Myocyte (in vitro differentiated cells): ENCODE measurements at places on chromosomes 7 and 10. TPM values are rescaled to one million over a fixed set of nuclear protein-coding genes. Genes with fewer than 3 reads are reported as not detected.
A peak's percentile ranks its signal among the peaks of the same experiment; 100 is the strongest.

LLCFC1 gene
- total RNA-seq, result not detected in 2 replicates

THSD7A gene
- total RNA-seq, result not detected in 2 replicates

TYW1B gene
- total RNA-seq, result 3.2 and 4.4 TPM in 2 replicates

OR6V1 gene
- not detected in 2 replicates for total RNA-seq

VWA2 gene
- 0.26 and 0.45 TPM in 2 replicates for total RNA-seq

NCAPG2 gene
- total RNA-seq, result 11.1 and 15.5 TPM in 2 replicates

PPP1R17 gene
- not detected in 2 replicates for total RNA-seq

GBX1 gene
- total RNA-seq, result not detected in 2 replicates

NPFFR1 gene
- total RNA-seq, result not detected in 2 replicates

- DNase-seq, result peak; percentile 94
Measured at GRCh38 chr10:16832351-16833080, 15.3 kb upstream of the RSU1 start.

GRCh38 chr10:78875331-78875877, 193.4 kb upstream of the ZMIZ1 start:
- no peak for DNase-seq

GRCh38 chr7:92634924-92635519, 44.8 kb upstream of the FAM133B start:
- peak; percentile 50 for DNase-seq

DNA sequence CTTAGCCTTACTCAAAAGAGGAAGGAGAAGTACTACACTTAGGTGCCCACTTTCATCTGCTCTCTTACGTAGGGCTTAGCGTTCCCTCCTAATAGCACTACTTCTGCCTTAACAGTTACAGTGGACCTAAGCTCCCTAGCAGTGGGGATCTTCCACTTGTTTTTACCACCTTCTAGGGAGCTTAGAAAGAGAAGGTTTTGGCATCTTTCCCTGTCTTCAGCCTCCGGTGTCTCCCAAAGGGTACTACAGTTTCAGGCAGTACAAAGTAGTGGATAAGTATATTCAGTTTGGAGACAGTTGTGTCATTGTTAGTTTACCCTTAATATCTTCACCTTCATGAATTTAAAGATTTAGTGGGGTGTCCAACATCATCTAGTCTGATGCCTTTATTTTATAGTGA, 14.6 kb downstream of the CHRM2 start:
- DNase-seq, result peak; percentile 36

DNA sequence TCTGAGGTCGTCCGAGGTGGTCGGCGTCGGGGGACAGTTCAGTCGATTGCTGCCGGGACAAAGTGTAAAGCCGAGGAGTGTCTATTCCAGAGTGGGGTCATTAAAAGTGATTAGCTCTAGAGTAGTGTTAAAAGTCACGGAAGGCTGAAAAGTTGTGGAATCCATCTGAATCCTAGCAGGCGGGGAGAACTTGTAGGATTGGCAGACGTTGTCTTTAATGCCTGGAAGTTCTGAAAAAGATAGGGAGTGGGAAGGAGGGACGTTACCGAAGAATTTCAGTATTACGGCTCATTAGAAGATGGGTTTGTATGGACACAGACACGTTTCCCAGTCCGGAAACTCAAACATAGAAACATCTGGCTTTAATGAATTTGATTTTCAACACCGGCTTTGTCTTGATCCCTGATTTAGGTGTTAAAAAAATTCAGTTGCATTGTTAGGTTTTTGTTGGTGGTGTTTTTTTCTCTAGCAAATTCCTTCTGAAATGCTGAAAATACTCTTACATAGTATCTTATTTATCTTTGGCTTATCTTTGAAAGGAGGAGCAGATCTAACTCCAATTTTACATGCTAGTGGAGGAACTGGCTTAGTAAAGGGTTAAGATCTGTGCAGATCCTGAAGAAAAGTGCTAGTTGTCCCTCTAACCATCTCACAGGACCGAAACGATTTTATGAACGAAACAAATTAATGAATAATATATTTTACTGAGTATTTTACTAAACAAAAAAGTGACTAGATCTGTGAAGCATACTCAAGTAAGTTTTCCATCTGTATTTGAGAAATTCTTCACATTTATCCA, 900 bp downstream of the MKLN1 start:
- peak; percentile 38 for DNase-seq

- peak; percentile 60 for DNase-seq
Measured at GRCh38 chr10:35422228-35422627, 85.9 kb downstream of the CCNY start.

DNA sequence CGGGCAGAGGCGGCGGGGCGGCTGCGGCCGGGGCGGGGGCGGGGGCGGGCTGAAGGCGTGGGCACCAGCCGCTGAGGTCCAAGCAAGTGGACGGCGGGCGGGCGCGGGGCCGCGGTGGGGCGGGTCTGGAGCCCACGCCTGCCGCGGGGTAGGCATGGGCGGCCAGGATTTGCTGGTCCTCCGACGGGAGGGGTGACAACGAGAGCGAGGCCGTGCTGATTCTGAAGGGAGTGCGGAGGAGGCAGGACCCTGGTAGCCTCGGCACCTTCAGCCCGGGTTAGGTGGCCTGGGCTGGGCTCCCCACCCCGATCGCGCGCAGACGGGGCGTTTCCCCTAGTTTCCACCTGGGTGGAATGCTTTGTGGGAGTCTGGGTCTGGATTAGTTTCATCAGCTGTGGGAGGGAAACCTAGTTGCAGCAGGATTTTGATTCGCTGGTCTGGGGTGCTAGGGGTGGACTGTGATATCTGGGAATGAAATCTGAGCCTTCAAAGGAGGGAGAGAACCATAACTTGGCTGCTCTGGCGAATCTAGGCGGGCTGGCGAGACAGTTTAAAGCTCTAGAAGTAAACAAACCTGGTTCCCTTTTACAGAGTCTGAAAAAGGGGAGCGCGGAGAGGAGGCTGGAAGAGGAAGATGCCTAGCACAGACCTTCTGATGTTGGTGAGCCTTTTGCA, 609 bp downstream of the SGPL1 start:
- peak; percentile 88 for DNase-seq

GRCh38 chr10:22433875-22434274, 88.6 kb downstream of the SPAG6 start:
- peak; percentile 64 for DNase-seq

GRCh38 chr7:2072042-2072441, 160.7 kb downstream of the MAD1L1 start:
- DNase-seq, result no peak

DNA sequence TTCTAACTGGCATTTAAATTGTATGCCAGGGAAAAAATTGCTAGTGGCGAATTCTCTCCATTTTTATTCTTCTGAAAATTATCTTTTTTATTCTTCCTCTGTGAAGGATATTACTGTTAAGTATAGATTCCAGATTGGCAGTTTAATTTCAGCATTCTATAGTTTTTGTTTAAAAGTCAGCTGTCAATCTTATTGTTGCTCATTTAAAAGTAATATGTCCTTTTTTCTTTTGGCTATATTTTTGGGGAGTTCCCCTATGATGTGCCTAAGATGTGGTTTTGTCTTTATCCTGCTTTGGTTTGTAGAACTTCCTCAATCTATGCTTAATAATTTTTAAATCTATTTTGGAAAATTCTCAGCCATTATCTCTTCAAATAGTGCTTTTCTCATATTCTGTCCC, 135.9 kb downstream of the ARHGAP12 start:
- no peak for DNase-seq

GRCh38 chr7:101386558-101387231, 24.0 kb downstream of the COL26A1 start:
- DNase-seq, result peak; percentile 98

DNA sequence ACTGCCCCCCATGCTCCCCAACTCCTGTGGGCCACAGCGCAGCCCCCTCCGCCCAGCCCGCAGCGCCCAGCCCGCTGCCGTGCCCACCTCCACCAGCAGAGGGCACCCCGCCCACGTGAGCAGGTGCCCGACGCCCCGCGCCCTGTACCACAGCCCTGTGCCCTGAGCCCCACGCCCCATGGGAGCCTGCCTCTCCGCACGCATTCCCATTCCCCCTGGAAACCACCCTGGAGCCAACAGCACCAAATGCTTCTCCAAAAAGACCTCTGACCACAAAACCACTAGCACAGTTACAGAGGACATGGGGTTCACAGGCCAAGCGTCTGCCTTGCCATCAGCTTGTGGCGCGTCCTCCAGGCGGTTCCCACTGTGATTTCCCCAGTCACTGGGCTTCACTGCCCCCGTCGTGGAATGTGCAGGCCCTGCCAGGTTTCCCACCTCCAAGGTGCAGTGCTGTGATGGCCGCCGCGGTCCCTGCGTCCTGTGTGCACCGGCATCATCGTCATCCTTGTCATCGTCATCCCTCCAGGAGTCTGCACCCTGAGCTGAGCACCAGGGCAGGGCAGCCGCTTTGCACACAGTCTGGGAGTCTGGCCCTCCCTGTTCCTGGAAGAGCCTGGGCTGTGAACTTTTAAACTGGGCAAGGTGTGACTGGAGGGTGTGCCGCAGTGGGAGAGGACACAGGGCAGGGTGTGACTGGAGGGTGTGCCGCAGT, 61.7 kb downstream of the PWWP2B start:
- peak; percentile 49 for DNase-seq

GRCh38 chr7:156842740-156843140, 50.2 kb downstream of the LMBR1 start:
- no peak for DNase-seq

- DNase-seq, result no peak
Measured at GRCh38 chr7:124059375-124059774, 26.5 kb upstream of the TMEM229A start.

DNA sequence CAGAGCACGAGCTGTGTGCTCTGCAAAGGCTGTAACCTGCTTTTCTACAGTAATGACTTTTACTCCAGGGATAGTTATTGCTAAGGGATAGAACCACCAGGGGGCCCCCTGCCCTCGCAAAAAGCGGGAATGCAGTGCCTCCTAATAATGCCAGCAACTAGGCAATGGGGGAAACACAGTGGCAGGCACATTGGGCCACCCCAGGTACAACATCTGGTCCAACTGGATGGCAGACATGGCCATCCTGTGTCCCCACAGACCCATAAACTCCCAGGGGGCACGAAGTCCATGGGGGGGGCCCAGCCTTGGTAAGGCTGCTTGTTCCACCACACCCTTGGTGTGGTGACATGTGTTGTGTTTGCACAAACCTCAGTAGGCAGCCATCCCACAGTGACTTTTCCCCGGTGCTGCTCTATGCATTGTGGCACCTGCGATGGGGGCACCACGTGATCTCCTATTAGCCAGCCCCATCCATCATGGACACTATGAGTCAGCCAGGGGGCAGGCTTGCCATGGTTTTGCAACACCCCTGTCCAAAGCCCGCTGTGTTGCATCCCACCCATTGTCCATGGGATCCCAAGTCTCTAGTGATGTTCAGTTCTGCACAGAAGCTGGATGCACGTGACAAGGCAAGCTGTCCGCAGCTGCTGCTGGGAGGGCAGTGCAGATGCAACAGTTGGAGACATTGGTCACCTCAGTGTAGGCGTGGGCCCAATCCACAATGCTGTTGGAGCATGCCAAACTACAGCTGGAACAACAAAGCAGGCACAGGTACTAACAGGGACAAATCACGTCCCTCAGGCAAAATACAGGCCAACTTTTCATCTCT, 84.0 kb downstream of the ANLN start:
- DNase-seq, result no peak

DNA sequence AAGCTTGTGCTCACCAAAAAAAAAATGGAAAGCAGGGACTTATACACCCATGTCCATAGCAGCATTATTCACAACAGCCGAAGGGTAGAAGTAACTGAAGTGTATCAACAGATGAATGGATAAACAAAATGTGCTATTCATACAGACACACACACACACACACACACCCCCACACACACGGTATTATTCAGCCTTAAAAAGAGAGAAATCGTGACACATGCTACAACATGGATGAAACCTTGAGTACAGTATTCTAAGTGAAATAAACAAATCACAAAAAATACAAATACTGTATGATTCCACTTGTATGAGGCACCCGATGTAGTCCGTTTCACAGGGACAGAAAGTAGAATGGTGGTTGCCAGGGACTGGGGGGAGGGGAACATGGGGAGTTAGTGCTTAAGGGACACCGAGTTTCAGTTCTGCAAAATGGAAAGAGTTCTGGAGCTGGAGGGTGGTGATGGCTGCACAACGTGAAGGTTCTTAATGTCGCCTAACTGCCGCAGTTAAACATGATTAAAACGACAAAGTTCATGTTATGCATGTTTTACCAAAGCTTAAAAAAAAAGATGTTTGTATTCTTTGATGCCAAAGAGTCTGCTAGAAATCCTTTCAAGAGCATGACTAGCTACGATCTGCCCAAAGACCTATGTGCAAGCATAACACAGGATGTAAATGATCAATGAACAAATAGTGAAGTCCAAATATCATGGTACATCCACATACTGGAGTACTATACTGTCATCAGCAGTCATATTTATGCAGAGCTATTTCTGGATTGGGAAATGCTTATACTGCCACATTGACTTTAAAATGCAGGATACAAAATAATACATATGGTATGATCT, 7.2 kb downstream of the TNS3 start:
- DNase-seq, result no peak

GRCh38 chr7:129719980-129720732, 108.6 kb downstream of the NRF1 start:
- DNase-seq, result no peak

- DNase-seq, result peak; percentile 89
Measured at GRCh38 chr10:77564731-77565589, 72.6 kb downstream of the KCNMA1 start.

GRCh38 chr10:51522858-51523257, 176.5 kb downstream of the CSTF2T start:
- no peak for DNase-seq

DNA sequence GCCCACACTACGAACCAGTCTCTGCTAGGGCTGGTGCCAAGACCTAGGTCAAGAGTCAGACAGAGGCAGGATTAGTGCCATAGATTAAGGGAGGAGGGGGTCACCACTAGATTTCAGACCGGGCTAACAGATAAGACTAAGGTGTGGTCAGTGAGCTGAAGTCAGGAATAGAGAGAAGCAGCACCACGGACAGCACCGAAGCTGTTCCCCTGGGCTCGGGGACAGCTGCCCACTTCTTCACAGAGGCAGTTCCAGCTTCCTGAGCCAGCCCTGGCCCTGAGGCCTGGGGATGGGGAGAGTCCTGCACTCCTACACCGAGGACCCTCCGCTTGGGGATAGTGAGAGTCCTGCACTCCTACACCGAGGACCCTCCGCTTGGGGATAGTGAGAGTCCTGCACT, 11.2 kb upstream of the JAKMIP3 start:
- DNase-seq, result peak; percentile 33

- no peak for DNase-seq
Measured at GRCh38 chr7:50834679-50835078, 52.0 kb upstream of the GRB10 start.

GRCh38 chr10:14240253-14241189, 90.2 kb downstream of the FRMD4A start:
- DNase-seq, result no peak

- DNase-seq, result no peak
Measured at GRCh38 chr7:36928718-36929117, 204.4 kb upstream of the AOAH start.

GRCh38 chr10:110903280-110904278, 15.4 kb downstream of the BBIP1 start:
- DNase-seq, result no peak
